HFF-Myc (cell line): ENCODE measurements at places on chromosomes 13 and 19.

DNA sequence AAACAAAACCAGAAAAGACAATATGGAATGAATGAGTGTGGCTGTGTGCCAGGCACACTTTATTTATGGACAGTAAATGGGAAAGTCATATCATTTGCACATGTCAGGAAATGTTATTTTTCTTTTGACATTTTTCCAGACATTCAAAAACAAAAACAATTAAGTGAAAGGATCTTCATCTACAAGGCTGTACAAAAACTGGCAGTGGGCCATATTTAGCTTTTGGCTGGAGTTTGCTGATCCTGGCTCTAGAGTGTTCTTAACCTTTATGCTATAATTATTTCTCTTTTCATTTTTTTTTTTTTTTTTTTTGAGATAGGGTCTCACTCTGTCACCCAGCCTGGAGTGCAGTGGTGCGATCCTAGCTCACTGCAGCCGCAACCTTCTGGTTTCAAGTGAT, 6.5 kb upstream of the TNFSF9 start:
- no peak for DNase-seq

DNA sequence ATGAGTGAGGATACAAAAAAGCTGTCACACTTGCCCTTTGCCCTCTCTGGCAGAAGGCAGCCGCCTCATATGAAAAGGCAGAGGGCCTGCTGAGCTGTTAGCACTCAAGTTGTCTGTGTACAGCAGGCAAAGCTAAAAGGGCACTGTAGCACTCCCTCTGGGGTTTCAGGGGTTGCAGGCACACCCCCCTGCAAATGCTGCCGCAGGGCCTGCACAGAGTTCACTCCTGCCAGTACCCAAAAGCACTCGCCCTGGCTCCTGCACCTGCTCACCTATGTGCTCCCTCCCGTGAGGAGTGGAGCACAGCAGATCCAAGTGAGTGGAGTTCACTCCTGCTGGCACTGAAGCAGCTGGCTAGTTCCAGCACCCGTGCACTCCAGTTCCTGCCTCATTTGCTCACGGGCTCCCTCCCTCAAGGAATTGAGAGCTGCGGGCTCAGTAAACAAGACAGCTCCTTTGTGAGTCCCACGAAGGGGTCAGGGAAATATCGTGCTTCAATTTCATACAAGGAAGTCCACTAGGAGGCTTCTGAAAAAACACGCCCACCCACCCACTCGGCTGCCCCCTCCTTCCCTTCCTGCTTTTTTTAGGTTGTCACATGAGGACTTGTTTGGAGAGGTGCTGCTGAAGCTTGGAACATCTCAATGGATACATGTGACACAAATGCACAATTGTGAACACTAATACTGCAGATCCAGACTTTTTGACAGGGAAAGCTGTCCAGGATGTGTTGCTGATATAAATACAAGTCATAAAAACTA, 9.9 kb upstream of the RCBTB2 start:
- no peak for DNase-seq

- no peak for DNase-seq
These were observed 53.4 kb downstream of the FLT3 start for GRCh38 chr13:28046981-28047380.

- no peak for DNase-seq
These were observed 185.7 kb downstream of the TM9SF2 start for GRCh38 chr13:99686944-99687411.

DNA sequence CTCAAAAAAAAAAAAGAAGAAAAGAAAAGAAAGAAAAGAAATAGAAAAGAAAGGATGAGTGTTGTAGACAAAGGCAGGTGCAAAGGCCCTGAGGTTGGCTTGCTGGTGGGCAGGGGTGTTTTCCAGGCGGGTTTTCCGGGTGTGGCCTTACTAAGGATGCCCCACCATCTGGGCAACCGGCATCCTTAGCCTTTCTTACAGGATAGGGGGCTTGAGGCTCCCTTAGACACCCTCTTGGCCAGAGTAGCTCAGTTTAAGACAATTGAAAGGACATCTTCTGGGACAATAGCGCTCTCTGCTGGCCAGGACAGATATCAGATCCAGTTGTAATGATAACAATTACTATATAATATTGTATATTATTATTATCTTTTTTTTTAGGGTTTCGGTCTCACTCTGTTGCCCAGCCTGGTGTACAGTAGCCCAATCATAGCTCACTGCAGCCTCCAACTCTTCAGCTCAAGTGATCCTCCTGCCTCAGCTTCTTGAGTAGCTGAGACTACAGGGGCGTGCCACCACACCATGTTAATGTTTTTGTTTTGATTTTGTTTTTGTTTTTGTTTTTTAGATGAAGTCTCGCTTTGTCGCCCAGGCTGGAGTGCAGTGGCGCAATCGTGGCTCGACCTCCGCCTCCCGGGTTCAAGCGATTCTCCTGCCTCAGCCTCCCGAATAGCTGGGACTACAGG, 1.4 kb upstream of the QTRT1 start:
- DNase-seq: no peak

DNA sequence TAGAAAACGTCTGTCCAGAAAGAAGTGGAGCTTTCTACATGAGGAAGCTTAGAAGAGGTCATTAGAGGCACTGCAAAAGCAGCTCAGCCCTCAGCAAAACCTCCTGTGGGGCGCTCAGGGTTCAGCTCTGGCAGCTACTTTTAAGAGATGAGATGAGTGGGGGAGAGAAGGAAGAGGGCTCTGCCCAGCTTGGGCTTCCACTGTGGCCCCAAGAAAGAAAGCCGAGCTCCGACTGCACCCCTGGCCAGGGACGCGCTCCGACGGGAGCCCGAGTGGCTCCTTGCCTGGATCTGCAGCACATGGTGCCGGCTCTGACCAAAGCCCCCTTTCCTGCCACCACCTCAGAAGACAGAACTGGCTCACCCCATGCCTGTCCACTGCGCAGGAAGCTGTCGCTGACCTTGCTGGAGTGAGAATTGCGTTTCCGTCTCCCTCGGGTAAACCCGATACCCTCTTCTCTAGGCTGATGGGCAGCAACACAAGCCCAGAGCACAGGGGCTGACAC, 36.4 kb downstream of the NAXD start:
- DNase-seq: no peak

- no peak for DNase-seq
These were observed 59.8 kb downstream of the TRPM4 start for GRCh38 chr19:49217382-49217781.

DNA sequence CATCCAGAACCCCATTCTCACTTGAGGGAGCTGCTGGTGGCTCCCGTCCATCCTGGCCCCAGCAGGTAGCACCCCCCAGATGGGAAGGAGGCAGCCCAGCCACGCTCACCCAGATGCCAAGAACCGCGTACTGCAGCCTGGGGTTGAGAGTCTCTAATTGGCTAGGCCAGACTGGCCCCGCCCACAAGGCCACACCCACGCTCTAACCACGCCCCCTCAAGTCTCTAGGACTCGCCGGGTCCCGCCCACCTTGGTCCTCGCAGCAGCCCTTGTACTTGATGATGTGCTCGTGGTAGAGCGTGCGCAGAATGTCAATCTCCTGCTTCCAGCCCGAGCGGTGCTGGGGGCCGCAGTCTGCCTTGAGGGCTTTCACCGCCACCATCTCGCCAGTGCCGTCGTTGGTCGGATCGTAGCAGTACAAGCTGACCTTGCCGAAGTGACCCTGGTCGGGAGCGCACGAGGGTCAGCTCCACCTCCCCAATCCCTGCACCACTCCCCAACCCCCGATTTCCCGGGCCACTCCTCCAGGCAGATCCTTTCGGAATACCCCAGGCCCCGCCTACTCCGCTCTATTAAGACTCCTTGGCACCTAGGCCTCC, 14.5 kb upstream of the ICAM3 start:
- no peak for DNase-seq

DNA sequence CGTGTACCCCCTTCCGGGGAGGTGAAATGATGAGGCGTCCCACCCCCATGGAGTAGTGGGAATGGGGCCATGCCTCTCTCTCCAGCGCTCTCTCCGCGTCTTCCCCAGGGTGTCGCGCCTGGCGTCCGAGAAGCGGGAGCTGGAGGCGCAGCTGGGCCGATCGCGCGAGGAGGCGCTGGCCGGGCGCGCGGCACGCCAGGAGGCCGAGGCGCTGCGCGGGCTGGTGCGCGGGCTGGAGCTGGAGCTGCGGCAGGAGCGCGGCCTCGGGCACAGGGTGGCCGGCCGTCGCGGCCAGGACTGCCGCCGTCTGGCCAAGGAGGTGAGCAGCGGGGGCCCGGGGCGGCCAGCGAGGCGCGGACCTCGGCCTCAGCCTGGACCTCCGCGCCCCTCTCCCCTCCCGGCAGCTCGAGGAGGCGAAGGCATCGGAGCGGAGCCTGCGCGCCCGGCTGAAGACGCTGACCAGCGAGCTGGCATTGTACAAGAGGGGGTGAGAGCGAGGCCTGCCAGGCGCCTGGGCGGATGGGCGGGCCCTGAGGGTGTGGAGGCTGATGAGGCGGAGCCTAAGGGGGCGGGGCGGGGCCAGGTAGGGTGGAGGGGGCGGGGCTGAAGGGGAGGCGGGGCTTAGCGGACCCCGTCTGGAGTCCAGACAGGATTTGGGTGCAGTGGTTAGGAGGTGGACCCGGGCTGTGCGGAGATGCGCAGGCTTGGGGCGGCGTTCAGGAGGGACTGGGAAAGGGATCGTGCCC, 7.7 kb downstream of the PGLYRP1 start:
- no peak for DNase-seq

DNA sequence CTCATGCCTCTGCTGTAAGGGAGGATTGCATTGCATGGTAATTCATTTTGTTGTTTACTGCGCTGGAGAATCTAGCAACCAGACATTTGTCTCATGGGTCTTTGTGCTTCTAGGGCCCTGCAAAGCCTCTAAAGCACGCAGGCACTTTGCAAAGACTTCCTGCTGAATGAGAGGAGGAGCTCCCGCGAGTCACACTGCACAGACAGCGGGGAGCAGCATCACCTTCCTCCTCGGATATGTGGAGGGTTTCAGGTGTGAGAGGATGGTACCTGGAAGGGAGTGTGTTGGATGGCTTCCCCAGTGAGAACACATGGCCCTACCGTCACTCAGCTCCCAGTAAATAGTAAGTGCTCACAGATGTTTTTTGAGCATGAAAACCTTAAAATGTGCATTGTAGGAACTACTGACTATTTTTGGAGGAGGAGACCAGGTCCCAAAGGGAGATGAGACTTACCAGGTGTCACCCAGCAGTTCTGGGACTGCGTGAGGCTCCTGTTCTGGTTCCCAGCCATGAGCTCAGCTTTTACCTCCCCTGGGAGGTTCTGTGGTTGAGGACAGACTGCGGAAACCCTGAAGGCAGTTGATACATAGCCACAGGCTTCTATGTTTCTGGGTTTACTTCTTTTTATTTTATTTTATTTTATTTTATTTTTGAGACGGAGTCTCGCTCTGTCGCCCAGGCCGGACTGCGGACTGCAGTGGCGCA, 278.0 kb downstream of the FGF9 start:
- no peak for DNase-seq

- peak; percentile 35 for DNase-seq
These were observed 41.9 kb upstream of the POSTN start for GRCh38 chr13:37640499-37640898.

DNA sequence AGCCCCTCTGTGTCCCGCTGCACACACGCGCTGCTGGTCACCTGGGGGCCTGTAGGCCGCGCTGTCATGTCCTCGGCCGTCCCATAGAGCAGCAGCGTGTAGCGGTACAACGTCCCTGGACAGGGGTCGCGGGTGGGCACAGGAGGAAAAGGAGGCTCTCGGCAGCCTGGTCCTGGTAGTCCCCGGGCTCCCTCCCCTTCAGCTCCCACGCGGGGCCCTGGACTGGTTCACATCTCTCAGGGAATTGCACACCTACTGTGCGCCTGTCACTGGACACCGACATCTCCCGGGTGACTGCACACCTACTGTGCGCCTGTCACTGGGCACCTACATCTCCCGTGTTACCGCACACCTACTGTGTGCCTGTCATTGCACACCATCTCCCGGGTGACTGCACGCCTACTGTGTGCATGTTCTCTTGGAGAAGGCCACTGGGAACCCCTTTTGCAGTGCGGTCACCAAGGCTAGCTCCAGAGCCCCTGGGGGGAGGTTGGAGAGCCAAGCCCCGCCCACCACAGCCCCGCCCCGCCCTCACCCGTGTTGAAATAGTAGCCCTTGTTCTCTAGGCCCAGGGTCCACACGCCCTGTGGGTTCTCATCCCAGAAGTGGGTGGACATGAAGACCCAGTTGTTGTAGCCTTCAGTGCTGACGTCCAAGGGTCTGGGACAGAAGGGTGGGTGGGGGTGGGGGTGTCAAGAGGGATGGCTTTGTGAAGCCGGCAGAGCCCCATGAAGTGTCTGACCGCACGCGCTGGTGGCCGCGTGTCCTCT, 3.5 kb upstream of the C19orf25 start:
- no peak for DNase-seq

DNA sequence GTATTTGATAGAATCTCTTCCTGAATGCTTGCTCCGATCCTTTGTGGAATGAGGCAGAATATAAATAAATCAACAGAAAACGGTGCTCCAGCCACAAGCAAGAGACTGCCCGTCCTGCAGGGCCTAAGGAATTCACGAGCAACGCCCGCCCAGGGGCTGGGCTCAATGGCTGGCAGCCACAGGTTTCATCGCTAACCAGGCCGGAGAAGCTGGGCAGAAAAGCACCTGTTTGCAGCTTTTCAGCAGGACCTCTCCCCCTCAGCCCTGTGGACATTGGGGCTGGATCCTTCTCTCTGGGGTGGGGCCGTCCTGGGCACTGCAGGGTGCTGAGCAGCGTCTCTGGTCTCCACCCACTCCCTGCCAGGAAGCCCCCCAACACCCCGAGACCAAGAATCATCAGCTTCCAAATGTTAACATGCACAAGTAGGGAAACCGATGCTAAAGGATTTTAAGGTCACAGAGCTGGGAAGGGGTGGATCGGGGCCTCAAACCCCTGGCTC, 102.5 kb downstream of the GADD45B start:
- no peak for DNase-seq

DNA sequence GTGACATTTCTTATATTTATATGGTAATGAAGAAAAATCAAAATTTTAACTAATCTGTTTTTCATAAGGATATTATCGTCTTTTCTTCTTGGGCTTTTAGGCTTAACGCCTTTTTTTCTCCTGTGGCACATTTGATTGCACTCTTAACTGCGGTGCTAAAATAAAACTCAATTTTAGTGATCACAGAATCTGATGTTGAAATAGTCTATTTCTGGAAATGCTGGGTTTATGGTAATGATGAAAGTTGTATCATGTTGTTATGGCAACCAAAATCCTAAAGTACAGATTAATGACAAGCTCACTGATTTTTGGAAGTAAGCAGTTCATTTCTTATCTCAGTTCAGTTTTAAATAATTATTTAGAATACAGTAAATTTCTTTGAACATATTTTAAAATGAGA, 85.3 kb downstream of the COG6 start:
- DNase-seq: no peak

GRCh38 chr19:49340069-49340864, 5.1 kb downstream of the CD37 start:
- no peak for DNase-seq
